ENCODE measurements at places on chromosomes 5 and 9.

- DNase-seq, result peak; percentile 49
Measured at GRCh38 chr9:19922476-19923118, 133.8 kb upstream of the SLC24A2 start.

- DNase-seq, result no peak
Measured at GRCh38 chr9:83061036-83061435, 1.9 kb downstream of the RASEF start.

DNA sequence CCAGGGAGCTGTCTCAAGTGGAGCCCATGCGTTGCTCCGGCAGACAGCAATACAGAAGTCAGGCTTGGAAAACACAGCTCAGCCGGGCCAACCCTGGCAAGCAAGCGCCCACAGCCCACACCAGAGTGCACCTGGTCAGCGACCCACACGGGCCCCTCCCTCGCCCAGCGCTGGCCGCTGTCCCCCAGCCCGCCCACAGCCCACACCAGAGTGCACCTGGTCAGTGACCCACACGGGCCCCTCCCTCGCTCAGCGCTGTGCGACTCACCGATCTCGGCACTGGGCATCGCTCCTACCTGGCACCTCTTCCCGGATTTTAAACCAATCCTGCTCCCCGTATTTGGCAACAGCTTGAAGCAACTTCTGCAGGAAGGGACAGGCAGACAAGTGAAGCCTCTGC is 12.8 kb downstream of the SNAPC4 start:
- DNase-seq, result no peak

DNA sequence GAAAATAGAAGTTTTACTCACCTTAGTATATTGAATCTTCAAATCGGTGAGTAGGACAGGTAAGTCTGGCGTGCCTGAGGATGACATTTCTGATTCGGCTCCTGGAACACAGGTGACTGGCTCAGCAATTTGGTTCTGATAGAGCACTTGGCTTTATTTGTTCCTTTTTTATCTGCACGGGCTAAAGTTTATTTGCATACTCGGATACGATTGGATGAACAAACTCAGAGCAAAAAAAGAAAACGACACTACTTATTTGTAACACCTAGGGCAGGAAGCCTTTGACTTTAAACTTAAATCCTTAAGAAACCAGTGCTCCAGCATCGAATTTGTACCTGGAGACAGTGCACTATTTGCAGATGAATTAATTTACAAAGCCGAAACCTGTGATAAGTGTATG is at the start of gene ALDH1A1:
ALDH1A1 (minus strand) TSS at position 140 of the 400 bp plus-strand sequence; CDS start at position 87, 53 bp downstream.
- peak; percentile 34 for DNase-seq

DNA sequence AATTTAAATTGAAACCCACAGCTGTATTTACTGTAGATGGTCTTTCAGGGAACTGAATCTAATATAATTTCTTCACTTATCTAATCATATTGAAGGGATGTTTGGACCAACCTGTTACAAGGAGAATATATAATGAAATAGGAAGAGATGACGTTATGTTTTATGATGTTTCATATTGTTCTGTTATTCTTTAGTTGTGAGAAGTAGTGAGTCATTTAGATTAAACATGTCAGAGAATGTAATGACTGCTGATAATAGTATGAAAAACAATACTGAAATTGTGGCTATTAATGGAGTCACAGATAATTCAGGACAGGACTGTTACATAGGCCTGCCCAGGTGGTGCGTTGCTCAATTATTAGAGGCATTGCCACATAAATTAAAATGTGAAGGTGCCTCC is 1993.4 kb downstream of the EFNA5 start:
- DNase-seq, result no peak

GRCh38 chr9:88789785-88790184 is 201.5 kb upstream of the S1PR3 start:
- DNase-seq, result no peak

DNA sequence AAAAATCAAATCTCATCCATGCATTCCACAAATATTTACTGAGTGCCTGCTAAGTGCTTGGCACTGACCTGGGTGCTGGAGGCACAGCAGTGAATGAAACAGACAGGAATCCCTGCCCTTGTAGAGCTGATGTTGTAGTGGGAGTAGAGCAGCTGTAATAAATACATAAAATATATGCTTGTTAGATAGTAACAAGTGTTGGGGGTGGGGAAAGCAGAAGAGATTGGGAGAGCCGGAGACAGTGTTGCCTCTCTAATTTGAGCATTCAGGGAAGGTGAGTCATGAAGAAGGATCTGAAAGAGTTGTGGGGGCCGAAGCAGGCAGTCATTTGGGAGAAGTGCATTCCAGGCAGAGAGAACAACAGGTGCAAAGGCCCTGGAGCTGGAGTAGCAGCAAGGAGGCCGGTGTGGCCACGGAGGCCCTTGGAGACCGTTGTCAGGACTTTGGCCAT is 97.9 kb downstream of the ZNF618 start:
- DNase-seq, result no peak

GRCh38 chr9:3880851-3881250 is 355.1 kb upstream of the RFX3 start:
- DNase-seq, result no peak

Data from activated CD4-positive, alpha-beta T cell treated with anti-CD3 and anti-CD28 coated beads, Interleukin-2, amount 10 ng/mL, durations not matched to agents 24 days and 14 days (primary cell).